Stimulated activated effector memory CD8-positive, alpha-beta T cell treated with anti-CD3 and anti-CD28 coated beads, Interleukin-12 subunit alpha, Interleukin-12 subunit beta, amount 100 ng/mL, for 72 hours (primary cell): ENCODE measurements at places on chromosomes 5 and 9.

- DNase-seq, result no peak
Observed at GRCh38 chr5:123134653-123135181, 45.7 kb downstream of the PRDM6 start.

DNA sequence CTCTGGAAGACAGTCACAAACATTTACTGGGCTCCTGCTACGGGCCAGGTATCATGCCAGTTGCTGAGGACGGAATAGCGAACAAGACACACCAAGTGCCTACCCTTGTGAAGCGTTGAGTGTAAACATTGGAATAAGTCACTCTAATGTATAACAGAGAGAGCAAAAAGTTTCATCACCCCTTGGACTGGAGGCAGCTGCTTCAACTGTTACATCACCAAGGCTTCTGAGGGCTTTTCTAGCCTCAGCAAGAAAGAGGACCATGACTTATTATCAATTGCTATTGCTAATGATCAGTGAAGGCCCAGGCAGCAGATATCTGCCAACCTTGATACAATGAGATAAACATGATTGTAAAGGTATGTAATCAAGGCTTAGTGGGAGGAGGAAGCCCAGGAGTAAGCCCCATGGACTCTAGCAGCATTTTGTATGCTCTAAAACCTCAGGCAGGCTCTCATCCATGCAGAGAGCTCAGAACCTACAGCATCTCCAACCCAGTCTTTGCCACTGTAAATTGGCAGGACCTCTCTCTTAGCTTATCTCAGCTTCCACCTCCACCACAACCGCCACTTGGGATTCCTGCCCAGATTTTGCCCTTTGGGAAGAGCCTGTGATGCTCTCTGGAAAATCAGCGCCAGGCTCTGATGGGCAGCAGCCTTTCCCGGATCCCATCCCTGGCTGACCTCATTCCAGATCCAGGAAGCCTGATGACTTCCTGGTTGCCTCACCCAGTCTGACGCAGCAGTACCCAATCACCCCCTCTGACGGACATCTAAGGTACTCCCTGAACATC lies 54.5 kb downstream of the ADAM19 start:
- DNase-seq, result no peak

DNA sequence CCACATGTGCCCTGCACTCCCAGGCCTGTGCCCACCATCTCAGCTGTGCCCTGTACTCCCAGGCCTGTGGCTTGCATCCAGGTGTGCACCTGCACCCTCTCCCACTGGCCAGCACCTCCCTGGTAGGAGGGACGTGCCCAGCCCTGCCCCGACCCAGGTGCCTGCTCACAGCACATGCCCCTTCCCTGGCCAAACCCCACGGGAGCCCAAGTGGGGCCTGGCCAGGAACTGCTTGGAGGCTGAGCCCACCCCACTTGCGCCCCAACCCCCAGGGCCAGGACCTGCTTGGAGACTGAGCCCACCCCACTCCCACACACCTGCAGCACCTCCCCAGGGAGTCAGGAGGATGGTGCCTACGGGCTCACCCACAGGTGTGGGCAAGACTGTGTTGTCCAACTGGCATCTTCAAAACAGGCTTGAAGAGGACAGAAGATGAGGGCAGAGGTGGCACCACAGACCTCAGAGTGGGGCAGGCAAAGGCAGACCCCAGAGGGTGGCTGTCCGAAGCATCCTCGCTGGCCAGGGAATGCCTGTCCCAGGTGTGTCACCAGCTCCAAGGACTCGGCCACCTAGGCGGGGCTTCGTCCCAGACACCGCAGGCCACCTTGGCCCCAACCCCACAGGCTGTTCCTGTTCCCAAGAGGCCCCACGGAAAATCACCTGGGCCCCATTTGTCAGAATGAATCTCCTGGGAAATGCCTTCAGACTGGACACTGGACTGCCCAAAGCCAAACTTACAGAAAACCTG lies 10.8 kb downstream of the ZDHHC11B start:
- DNase-seq, result no peak

GRCh38 chr5:68114378-68115040 lies 101.0 kb upstream of the PIK3R1 start:
- no peak for DNase-seq

DNA sequence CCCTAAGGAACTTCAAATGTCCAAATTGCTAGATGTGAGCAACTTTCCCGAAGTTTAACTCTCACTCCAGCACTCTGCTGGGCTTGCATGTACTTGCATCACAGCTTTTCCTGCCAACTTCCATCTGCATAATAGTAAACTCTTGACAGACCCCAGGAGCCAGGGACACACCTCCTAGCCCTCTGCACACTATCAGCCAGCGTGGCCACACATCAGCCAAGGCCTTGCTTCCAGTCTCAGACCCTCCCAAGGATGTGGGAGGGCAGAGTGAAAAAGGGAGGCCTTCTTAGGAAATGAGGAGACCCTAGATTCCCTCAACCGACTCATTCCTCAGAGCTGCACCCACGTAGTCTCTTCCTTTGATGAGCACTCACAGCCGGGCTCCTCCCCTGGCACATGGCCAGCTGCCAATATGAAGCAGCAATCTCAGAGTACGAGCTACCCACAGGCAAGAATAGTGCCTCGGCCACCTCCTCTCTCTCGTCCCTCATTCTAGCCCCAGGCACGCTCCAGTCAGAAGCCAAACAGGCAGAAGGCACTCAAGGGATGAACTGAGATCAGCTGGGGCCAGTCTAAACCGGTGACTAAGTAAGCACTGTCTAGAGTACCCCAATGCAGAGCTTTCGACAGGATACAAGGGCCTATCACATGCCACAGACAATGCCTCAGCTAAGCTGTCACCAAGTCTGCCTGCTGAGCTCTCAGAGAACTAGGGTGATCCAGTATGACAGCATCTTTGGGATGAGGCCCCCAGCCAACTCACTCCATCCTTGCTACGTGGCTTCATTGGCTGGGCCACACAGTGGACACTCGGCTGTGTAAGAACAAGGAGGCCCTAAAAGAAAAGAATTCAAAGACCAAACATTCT lies 2.3 kb downstream of the P4HA2 start:
- DNase-seq, result no peak

DNA sequence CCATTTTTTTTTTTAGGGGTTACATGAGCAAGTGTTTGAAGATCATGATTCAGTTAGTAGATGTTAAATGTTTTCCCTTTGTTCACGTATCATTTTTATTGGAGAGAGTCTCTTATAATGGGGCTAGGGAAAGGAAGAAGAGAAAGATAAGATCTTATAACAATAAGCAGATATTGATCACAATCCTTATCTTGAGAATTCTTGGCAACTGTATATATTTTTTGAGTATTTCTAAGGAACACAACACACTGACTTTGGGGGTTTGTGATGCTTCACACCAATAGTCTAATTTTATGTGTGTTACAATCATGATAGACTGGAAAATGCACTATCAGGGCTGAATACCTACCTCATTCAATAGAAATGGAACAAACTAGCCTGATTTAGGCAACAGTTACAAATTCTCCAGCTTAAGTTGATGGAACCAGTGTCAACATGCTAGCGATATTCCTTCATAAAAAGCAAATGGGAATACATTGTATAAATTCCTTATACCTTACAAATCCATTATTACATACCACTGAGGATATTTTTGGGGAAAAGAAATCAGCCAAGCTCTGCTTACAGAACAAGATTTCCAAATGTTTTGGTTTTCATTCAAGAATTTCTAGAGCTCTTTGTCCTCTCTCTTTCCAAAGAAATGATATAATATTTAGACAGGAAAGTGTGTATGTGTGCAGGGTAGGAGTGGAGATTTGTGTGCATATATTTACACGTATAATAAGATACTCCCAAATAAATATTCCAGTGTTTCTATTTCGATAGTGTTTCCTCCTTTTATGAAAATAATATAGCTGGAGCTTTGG lies 41.5 kb downstream of the SVEP1 start:
- no peak for DNase-seq

GRCh38 chr5:41863871-41864486 lies 6.2 kb downstream of the OXCT1 start:
- no peak for DNase-seq

- no peak for DNase-seq
Observed at GRCh38 chr9:89983411-89983810, 378.6 kb downstream of the GADD45G start.

DNA sequence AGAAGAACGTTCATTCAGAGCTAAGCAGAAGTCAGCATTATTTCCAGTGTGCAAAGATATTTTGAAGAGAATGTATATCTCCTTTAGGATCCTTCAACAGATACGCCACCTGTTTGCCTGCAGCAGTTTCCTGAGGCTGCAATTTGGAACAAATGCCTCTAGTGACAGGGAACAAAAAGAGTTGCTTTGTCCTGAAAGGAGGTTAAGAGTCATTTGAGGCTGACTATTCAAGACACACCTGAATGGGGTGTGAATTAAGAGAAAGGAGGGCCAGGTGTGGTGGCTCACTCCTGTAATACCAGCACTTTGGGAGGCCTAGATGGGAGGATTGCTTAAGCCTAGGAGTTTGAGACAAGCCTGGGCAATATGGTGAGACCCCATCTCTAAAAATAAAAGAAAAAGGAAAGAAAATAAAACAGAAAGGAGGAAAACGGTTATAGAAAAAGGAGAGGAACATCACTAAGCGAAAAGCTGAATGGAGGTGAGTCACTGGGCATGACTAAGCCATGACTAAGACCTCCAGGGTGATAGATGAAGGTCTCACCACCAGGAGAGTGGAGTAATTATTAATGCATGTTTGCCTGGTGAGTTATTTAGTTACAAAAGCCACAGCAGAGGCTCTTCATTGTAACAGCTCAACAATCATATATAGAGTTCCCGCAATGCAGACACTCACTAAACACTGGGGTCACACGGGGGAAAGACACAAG lies 255.2 kb upstream of the TNC start:
- DNase-seq, result no peak

DNA sequence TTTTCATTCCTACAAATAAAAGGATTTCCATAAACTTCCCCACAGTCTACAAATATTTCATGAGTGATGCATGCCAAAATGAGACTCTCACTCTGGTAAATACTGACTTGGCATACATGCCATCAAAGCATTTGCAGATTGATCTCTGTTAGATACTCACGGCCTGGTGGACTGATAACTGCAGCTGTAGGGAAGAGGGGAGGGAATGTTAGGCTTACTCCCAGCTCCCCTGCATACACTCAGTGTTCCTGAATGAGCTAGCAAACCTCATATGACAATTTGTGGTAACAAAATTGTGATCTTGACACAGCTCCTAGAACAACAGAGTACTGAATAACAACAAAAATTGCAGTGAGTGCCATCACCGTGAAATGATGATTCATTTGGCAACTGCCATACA lies 435.3 kb downstream of the NR2F1-AS1 start:
- no peak for DNase-seq

- no peak for DNase-seq
Observed at GRCh38 chr5:33969572-33970452, 14.7 kb downstream of the SLC45A2 start.

DNA sequence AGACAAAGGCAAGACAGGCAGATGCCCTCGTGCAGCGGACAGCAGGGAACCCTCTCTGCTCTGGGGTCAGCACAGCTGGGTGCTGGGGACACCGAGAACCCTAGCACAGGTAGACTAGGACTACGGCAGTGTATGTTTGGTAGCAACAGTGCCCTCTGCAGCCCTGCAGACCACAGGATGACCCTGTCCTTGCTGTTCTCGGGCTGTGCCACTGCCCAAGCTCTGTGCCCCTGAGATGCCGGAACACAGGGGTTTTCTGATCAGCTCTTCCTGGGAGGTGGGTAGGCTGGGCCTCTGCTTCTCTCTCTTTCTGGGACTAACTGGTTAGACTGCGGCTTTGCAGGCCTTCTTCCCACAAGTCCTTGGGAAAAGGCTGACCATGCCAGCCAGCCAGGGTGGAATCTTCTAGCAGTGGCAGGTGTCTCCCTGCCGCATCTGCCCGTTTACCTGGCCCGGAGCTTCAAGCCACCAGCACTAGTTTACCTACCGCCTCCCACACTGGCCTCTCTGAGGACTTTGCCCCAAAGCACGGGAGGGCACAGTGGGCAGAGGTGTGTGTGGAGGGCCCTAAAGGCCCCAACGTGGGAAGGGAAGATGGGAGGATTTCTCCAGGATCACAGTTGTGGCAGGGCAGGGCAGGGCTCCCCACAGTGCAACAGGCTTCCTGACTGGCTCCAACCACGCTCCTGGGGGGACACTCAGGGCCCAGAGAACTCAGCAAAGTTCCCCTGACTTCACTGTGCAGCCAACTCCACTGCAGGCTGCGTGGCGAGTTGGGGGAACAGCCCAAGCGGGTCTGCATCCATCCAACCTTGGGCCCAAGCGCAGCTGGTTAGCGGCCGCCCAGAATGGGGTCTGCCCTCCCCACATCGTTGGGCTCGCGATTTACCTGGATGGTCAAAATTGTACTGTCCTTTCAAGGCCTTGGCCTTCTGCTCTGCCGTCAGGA lies 1.2 kb downstream of the UCK1 start:
- no peak for DNase-seq

DNA sequence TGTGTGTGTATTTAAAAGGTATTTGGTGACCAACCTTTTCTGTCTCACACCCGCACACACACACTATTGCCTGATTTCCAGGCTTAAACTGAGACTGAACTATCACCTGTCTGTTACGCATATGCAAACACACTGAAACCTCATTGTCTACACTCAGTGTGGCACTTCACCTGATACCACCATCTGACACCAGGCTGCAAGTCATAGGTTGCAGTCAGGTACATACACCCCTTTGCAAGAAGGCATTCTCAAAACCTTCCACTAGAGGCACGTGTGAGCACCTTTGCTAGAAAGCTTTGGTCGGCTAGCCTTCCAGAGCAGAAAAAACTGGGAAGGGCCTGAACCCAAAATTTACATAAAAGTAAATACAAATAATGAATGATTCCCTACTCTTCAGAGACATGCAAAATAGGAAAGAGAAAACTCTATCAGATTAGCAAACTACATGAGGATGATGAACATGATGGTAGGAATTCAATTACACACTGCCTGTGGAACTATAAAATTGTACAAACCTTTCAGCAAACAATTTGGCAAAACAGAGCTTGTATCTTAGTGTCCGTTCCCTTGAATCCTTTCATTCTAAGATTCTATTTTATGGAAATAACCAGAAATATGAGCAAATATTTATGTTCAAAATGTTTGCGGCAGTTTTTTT lies 5.9 kb upstream of the FOXD1 start:
- DNase-seq, result no peak
